ENCODE measurements at places on chromosomes 13 and 19. TPM values are rescaled to one million over a fixed set of nuclear protein-coding genes. Genes with fewer than 3 reads are reported as not detected.

DNA sequence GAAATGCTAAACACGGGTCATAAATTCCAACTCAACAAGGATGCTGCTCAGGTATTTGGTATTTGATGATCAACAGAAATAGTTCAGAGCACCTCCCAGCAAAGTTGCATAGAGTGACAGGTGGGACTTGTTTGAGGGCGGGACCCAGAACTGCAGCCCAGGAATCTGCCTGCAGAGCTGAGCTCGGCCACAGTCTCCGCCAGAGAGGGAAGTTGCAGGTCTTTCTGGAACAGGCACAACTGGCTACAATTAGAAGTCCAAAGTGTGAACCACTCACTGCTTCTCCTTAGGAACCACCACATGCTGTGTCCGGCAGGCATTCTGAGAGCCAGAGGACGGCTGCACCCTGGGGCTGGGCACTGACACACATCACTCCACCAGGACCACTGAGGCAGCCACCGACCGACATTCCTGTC, 1.1 kb downstream of the SLC15A1 start:
- DNase-seq: peak; percentile 25

Gene DOCK9
- total RNA-seq: 160 TPM

DNA sequence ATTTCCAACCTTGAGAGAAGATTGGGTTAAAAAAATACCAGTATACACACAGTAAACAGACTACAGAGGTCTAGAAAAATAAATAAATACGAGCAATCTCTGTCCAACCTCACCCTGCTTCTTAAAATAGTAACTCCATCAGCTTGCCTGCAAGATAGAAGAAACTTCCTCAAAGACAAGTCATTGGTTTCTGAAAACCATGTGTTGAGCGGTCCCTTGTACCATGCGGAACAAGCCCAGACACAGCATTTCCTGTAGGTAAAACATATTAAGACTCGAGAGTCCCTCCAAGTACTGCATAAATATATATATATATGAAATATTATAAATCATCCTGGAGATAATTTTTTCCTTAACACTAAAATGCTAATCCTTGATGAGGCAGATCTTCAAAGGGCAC, 157.4 kb downstream of the MZT1 start:
- DNase-seq: peak; percentile 29

DNA sequence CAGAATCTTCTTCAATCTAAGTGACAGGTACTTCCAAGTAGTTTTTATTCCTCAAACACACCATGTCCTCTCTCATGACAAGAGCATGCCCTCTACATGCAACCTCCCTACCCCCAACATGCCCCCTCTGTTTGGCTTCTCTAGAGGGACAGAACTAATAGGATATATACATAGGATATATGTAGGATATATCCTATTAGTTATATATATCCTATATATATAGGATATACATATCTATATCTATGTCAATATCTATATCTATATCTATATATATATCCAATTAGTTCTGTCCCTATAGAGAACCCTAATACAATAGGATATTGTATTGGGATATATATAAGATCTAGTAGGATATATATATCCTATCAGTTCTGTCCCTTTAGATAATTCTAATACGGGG, 701.9 kb upstream of the MIR17HG start:
- no peak for DNase-seq

Gene PAN3
- total RNA-seq: 16.5 TPM

DNA sequence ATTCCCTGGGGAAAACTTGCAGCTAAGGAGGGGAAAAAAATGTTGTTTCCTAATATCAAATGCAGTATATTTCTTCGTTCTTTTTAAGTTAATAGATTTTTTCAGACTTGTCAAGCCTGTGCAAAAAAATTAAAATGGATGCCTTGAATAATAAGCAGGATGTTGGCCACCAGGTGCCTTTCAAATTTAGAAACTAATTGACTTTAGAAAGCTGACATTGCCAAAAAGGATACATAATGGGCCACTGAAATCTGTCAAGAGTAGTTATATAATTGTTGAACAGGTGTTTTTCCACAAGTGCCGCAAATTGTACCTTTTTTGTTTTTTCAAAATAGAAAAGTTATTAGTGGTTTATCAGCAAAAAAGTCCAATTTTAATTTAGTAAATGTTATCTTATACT, 33.6 kb downstream of the TNFSF11 start:
- DNase-seq: no peak

Gene PCDH20
- not detected for total RNA-seq

Data from foreskin keratinocyte (primary cell).